Body of pancreas (tissue), 4 donors: ENCODE measurements at places on chromosomes 5 and 9.

DNA sequence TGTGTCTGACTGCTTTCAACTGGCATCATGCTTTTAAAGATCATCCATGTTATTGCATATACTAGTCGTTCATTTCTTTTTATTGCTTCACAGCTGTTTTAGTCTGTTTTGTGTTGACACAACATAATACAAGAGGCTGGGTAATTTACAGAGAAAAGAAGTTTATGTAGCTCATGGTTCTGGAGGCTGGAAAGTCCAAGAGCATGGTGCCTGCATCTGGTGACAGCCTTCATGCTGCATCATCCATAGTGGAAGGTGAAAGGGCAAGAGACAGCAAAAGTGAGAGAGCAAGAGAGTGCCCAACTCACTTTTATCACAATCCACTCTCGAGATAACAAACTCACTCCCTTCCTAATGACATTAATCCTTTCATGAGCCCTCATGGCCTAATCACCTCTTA, 198.4 kb downstream of the NSG2 start:
- H3K36me3 ChIP-seq: no peaks in the 10 kb centered on the region
- DNase-seq: no peak
- no peaks in the 10 kb centered on the region for H3K4me1 ChIP-seq
- H3K27me3 ChIP-seq: no peaks in the 10 kb centered on the region
- H3K27ac ChIP-seq: no peak overlapping the region

DNA sequence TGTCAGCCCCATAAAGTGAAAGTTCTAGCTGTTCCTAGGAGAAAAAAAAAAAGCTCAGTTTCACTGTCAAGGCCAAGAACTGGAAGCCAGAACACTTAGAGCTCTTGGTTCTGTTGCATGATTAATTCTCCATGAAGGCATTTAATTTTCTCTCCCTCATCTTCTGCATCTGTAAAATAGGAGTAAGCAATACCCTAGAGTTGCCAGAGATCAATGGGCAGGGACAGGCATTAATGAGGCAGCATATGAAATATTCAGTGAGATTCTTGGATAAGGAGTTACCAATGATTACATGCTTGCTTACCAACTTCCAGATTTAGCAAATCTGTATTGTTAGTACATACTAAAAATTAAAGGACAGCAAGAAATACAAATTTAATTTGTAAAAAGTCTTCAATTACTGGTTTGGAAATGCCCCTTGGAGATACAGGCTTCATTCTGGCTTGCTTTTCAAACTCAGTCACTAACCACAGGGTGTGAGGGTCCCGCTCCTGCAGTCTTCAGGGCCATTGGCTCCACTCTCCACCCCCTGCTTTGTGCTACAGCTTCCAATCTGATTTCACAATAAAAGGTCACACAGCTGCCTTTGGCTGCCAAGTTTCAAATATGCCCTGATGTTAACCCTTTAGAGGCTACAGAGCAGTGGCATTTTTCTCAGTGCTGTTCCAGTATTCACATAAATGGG, 624.6 kb downstream of the BNC2 start:
- no peak overlapping the region for H3K27ac ChIP-seq
- DNase-seq: no peak
- no peak overlapping the region for H3K4me3 ChIP-seq
- no peaks in the 10 kb centered on the region for H3K27me3 ChIP-seq
- no peaks in the 10 kb centered on the region for H3K4me1 ChIP-seq
- no peaks in the 10 kb centered on the region for H3K36me3 ChIP-seq

GRCh38 chr5:107184871-107185270, 485.9 kb downstream of the EFNA5 start:
- no peak overlapping the region for H3K4me3 ChIP-seq
- DNase-seq: no peak
- no peaks in the 10 kb centered on the region for H3K36me3 ChIP-seq
- H3K27me3 ChIP-seq: no peaks in the 10 kb centered on the region
- no peak overlapping the region for H3K27ac ChIP-seq
- H3K4me1 ChIP-seq: no peaks in the 10 kb centered on the region

- H3K27ac ChIP-seq: no peak overlapping the region
- H3K4me3 ChIP-seq: no peak overlapping the region
- H3K36me3 ChIP-seq: no peaks in the 10 kb centered on the region
- no peak for DNase-seq
- no peaks in the 10 kb centered on the region for H3K27me3 ChIP-seq
- H3K4me1 ChIP-seq: no peaks in the 10 kb centered on the region
Measured at GRCh38 chr9:125683486-125683885, 23.5 kb downstream of the MAPKAP1 start.

- no peak overlapping the region for H3K4me3 ChIP-seq
- no peak overlapping the region for H3K27ac ChIP-seq
- no peaks in the 10 kb centered on the region for H3K4me1 ChIP-seq
- H3K36me3 ChIP-seq: no peaks in the 10 kb centered on the region
- no peaks in the 10 kb centered on the region for H3K27me3 ChIP-seq
Measured at GRCh38 chr5:131245312-131245711, 18.5 kb upstream of the CDC42SE2 start.

DNA sequence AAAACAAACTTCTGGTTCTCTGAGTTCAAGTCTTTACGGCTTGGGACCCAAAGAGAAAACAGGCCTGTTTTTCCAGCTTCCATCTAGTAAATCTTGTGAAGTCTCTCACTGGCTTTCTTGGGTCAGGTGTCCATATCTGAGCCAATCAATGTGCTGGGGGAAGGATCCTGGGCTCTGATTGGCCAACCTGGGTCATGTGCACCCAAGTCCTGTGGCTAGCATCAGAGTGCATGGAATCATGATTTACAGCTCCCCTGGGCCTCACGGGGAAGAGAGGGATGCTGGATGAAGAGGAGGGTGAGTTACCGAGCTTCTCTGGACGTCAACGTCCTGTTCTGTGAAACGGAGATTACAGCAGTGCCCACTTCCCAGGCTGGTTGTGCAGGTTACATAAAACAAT, 19.4 kb downstream of the CXCL14 start:
- H3K4me1 ChIP-seq: no peaks in the 10 kb centered on the region
- no peak overlapping the region for H3K4me3 ChIP-seq
- H3K27ac ChIP-seq: no peak overlapping the region
- no peaks in the 10 kb centered on the region for H3K27me3 ChIP-seq
- DNase-seq: no peak
- H3K36me3 ChIP-seq: no peaks in the 10 kb centered on the region
